ENCODE measurements at places on chromosomes 11 and 22. TPM values are rescaled to one million over a fixed set of nuclear protein-coding genes. Genes with fewer than 3 reads are reported as not detected.

MOV10L1 gene
- total RNA-seq, result 14.8 TPM

LIF gene
- 200 TPM for total RNA-seq

DESI1 gene
- total RNA-seq, result 11.6 TPM

AIP gene
- 51.1 TPM for total RNA-seq

CHRM4 gene
- not detected for total RNA-seq

CASP1 gene
- 14.8 TPM for total RNA-seq

APOBEC3B gene
- total RNA-seq, result 2.8 TPM

FIBIN gene
- total RNA-seq, result 51.4 TPM

LRRC74B gene
- under 0.01 TPM for total RNA-seq

RPS3 gene
- total RNA-seq, result 1,278 TPM

KCNQ1 gene
- total RNA-seq, result not detected
